Skin of body (tissue), 3 donors: ENCODE measurements at places on chromosomes 11 and 22.

GRCh38 chr11:72576661-72577060 is 97.6 kb downstream of the PDE2A start:
- DNase-seq = no peak

DNA sequence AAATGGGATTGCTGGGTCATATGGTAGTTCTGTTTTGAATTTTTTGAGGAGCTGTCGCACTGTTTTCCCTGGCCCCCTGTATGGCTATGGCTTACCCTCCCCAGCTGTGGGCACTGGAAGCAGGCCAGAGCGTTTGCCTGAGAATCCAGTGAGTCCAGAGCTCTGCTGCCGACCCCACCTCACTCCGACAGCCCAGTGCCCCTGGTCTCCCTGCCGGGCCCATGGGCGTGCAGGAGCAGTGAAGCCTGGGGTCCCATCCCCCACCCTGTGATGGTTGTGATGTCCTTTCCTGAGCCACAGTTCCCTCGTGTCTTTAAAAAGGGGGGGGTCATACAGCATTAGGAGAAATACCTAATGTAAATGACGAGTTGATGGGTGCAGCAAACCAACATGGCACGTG is 13.3 kb upstream of the GRAMD4 start:
- DNase-seq = no peak

DNA sequence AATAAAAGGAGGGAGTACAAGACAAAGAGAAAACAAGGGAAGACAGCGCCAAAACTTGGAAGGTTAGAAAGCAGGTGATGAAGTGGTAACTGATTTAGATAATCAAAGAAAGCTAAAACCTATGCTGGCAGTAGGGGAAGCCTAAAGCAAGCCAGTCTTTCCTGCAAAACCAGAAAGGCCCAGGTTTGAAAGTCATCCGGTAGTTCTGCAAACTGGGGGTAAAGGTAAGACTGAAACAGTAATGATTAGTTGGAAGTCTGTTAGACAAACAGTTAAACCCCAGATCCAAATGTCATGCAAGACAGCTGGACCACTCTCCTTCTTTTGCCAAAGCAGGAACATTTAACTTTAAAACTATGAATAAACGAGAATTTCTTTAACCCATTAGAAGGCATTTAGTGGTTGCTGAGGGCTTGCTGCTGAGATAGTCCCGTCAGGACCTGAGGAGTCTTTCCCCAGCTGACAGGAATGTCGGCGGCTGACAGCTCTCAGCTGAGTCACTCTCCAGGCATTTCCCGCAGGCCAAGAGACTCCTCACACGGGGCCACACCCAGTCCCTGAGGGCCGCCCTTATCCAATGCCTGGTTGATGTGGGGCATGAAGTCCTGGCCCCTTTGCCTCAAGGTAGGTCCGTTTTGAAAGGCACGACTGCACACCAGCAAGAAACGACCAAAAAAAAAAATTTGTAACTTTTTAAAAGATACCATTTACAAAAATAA is 36.3 kb upstream of the CFAP300 start:
- peak; percentile 56 for DNase-seq

GRCh38 chr11:73931039-73931645 is 19.7 kb upstream of the DNAJB13 start:
- no peak for DNase-seq

DNA sequence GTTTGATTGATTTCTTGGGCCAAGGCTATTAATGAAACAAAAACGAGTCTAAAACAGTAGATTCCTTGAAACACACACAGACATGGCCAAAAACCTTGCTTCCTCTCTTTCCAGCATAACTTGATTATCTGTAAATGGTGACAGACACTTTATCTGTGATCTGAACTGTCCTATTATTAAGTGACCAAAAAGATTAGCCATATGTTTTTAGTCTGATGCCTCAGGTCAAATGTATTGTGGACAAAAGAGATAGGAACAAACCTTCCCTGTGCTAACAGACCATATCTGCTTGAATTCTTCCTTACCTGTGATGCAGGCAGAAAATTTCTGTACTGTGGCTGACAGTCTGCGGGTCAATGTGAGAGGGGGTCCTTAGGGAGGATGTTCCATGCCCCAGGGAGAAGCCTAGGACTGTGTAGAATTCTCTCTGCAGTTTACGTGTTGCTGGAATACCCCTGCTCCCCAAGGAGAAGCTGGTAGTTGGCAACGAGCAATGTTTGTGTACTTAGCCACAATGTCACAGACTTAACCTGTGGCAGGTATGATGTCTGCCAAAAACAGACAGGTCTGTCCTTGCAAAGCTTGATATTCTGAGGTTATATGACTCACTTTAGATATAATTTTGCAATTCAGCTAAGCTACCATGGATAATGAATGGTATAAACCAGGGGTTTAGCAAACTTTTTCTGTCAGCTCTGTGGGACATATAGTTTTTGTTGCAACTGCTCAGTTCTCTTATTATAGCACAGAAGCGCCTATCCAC is 31.2 kb downstream of the C11orf71 start:
- no peak for DNase-seq

DNA sequence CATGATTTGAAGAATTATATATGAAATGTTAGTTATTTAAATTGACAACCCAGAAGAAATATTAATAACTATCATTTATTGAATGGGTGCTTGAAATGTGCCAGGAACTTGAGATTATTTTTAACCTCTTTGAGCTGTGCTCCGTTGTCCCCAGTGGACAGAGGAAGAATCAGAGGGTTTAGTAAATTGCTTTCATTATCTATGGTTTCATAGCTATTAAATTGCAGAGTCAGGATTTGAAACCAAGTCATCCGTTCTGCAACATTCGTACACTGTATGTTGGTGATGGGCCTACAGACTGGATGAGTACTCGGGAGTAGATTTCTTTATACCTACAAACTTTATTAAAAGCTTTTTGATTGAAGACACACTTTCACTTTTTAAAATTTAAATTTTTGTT is 4.9 kb downstream of the HSD17B12 start:
- no peak for DNase-seq

GRCh38 chr11:64764040-64764611 is 4.4 kb upstream of the PYGM start:
- DNase-seq = no peak

- DNase-seq = peak; percentile 71
Measured at GRCh38 chr11:101576456-101576855, 7.4 kb downstream of the TRPC6 start.

DNA sequence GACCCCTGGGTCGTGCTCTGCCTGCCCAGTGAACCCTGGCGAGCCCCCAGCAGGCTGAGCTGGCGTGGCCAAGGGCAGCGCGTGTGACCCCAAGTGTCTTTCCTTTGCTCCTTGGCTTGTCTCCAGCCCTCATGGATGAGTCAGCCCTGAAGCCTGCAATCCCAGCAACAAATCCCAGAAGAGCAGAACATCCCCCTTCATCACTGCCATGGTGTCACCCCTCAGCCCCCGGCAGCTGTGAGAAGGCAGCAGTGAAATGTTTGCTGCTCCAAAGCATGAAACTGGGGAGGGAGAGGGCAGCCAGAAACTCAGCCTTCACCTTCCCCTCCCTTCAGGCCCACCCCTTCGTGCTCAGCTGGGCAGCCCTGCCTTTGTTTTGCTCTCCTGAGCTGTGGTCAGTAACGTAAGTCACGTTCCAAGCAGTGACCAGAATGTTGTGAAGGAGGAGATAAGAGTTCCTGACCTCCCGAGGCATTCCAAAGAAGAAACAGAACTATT is 29.8 kb downstream of the ADAMTS15 start:
- DNase-seq = peak; percentile 24

DNA sequence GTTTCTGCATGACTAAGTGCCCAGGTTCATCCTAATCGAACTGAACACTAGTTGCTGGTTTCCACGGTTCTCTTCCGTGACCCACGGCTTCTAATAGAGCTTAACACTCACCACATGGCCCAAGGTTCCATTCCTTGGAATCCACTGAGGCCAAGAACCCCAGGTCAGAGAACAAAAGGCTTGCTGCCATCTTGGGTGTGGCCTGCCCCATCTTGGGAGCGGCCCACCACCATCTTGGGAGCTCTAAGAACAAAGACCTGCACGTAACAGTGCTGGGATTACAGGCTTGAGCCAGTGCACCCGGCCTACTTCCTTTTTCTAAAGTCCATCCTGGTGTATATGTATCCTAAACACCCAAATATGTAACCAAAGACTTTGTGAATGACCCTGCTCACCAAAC is 68.8 kb downstream of the SLC35F2 start:
- DNase-seq = no peak

DNA sequence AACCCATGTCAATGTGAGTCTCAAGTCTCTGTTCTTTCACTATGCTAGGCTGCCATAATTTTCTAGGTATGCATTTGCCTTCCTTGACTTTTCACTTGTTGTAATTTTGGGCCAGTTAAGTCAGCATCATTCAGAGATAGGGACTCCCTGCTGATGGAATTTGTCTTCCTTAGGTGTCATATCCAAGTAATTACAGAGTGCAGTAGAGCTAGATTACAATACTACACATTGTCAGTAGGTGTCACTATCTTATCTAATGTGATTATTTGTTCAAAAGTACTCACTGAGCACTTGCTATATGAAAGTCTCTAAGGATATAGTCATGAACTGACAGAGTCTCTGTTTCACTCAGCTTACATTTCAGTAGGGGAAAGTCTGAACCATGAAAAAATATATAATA is 25.0 kb upstream of the SYN3 start:
- no peak for DNase-seq
